Activated effector memory CD4-positive, alpha-beta T cell treated with anti-CD3 and anti-CD28 coated beads, Interleukin-2, amount 50 U/mL, for 16 hours (primary cell): ENCODE measurements at places on chromosomes 5 and 9.

DNA sequence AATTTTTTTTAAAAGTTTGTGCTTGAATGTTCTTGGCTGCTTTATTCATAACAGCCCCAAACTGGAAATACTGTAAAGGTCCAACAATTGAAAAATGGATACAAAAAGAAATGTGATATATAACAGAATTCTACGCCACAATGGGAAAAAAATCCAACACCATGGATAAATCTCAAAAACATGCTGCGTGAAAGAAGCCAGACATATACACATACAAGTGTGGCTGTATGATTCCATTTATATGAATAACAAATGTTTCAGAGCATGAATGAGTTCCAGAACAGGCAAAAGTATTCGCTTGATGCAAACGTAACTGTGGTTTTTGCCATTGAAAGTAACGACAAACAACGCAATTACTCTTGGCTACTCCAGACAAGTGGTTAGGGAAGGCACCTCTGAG, 7.2 kb upstream of the SFXN1 start:
- DNase-seq = no peak

- peak; percentile 77 for DNase-seq
Observed at GRCh38 chr9:68560071-68560844, 19.6 kb upstream of the TMEM252 start.

- no peak for DNase-seq
Observed at GRCh38 chr5:80141147-80141671, 106.1 kb downstream of the THBS4 start.

DNA sequence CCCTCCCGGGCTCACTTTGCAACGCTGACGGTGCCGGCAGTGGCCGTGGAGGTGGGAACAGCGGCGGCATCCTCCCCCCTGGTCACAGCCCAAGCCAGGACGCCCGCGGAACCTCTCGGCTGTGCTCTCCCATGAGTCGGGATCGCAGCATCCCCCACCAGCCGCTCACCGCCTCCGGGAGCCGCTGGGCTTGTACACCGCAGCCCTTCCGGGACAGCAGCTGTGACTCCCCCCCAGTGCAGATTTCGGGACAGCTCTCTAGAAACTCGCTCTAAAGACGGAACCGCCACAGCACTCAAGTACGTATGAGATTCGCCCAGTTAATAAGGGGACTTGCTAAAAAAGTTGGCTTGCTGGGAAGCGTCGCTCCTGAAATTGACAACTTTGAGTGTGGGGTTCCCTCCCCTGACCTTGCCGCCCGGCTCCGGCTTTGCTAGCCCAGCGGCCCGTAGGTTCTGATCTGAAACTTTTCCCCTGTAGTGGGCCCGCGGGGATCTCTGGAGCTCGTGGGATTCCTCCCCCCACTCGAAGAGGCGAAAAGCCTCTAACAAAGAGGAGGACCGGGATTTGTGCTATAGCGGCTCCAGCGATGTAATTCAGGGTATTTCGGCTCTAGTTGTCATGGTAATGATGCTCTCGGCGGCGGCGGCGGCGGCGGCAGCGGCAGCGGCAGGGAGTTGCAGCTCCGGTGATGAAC, 572 bp downstream of the NR4A3 start:
- DNase-seq = peak; percentile 81
